ENCODE measurements at places on chromosomes 7 and 10.

GRCh38 chr10:48907730-48908129, 31.9 kb downstream of the LRRC18 start:
- DNase-seq, result no peak

- DNase-seq, result no peak
These were observed 602.5 kb downstream of the TNS3 start for GRCh38 chr7:46979439-46979838.

DNA sequence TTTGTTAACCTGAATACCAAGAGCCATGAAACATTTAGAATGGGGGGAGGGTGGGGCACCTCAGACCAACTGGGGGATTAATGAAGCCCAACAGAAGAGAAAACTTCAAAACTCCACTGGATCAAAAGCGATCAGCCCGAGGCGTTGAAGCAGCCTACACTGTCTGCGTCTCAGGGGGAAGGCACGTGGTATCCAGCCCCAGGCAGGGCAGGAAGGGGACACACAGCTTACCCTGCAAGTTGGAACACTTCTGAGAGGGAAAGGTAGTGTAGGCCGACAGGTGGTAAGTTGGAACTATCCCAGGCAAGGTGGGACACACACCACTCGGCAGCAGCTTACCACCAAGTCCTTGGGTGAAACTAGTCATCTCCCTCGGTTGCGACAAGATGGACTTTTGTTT, 102.9 kb downstream of the TAX1BP1 start:
- DNase-seq, result no peak

- no peak for DNase-seq
These were observed 132.7 kb downstream of the ARID5B start for GRCh38 chr10:62034096-62034640.

- no peak for DNase-seq
These were observed 16.3 kb downstream of the GCK start for GRCh38 chr7:44172803-44173424.

DNA sequence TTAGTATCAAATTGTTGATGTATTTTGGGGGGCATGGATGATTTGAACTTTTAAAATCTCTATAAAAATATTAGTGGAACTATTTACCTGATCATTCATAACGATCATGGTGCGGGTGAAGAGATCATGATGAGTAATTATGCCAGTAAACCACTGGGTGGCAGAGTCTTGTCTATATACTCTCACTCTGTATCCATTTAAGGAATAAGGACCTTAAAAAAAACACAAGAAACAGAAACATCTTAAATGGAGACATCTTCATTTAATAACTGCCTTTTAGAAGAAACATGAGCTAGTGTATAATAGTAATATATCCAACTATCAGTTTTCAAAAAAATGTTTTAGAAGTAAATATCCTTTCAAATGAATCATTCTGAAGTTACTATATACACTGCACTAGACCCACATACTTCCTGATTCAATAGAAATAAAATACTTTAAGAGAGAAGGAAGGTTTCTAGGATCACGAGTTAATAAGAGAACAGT, 84.0 kb downstream of the NRBF2 start:
- peak; percentile 29 for DNase-seq

GRCh38 chr10:72832701-72833100, 60.8 kb upstream of the OIT3 start:
- DNase-seq, result no peak

DNA sequence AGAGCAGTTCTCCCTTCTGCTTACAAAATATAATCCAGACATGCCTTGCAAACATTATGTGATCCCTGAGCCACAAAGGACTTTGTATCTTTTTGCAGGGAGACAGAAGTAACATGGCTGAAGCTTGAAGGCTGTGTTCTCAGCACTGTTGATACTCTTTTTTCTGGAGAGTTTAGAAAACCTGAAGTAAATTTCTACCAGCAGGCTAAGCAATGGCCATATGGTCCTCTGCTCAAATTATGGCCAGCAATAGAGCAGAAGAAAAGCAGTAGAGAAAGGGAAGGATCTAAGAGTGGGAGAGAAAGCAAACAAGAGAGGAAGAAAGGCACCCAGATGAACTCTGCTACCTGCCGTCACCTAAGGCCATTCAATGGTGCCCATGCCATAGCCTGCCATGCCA, 98.4 kb downstream of the ABLIM1 start:
- no peak for DNase-seq
